NCI-H446 treated with DMSO at 0.1 percent for 48 hours (cell line): ENCODE measurements at places on chromosomes 2 and 18.

DNA sequence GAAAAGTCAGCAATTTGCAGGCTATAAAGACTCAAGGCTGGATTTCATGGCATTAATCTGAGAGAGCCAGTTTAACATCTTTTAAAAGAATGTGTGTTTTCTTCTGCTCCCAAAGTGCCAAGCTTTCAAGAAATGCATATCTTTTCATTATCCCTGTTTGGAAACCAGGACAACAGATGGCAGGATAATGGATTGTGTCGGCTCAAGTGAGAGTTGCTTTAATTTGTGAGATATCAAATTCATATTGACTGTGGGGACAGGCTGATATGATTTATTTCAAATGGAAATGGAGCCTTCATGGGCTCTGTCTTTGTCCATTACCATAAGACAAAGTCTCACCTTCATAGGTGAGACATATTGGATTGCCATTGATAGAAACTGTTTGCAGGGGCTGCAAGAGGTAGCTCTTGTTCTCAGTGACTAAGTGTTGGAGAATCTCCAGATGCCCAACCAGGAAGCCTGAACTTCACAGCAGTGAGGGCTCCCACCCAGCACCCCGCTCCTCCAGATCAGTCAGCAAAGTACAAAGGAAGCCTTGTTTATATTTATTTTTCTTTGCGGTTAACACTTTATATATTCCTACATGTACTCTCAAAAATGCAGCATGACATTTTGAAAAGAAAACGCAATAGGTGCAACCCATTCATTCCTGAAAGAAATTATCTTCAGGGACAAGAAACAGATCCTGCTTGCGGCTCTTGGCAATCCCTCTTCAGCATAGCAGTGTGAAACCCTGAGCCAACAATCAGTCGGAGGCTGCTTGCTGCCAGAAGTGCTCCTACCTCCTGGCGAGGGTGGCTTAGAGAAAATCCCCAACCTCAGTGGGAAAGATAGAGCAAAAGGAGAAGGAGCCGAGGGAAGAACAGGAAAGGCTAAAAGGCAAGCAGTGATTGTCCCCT, 65.8 kb upstream of the ATL2 start:
- peak; percentile 68 for DNase-seq

DNA sequence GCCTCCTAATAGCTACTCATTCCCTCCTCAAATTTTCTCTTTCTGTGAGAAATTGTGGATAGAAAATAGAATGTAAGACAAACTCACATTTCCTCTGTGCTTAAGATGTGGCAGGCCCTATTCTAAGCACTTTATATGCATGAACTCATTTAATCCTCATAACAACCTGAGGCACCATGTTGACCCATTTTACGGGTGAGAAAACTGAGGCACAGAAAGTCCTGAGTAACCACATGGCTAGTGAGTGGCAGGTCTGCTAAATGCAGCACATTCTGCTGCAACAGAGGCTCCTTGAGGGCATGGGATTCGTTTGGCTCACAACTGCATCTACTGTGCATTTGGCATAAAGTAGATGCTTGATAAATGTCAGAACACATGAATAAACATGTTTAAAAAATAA, 22.7 kb upstream of the RNF149 start:
- DNase-seq = no peak

DNA sequence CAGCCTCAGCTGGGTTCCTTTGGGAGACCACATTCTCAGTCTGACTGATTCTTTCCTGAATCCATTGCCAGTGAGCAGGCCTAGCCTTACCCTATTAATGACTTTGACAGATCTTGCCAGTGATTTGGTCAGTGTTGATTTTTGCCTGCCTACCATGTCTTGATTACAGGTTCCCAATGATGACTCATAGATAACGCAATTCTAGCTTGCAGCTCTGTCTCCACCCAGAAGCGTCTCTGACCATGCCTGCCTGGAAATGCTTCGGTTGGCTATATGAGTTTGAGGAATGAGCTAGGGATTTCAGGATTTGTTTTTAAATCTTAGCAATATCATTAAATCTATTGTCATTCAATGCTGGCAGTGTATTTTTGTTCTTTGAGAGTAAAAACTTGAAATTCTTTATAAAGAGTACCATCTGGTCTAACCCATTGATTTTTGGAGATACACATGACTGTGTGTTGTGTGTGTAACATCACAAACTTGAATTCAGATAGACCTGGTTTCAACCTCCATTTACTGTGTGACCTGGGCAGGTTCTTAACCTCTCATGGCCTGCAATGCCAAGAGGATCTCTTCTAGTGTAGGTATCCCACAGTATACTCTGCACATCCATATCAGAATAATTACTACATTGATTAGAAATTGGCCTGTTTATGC, 57.0 kb downstream of the CCDC150 start:
- DNase-seq = no peak

DNA sequence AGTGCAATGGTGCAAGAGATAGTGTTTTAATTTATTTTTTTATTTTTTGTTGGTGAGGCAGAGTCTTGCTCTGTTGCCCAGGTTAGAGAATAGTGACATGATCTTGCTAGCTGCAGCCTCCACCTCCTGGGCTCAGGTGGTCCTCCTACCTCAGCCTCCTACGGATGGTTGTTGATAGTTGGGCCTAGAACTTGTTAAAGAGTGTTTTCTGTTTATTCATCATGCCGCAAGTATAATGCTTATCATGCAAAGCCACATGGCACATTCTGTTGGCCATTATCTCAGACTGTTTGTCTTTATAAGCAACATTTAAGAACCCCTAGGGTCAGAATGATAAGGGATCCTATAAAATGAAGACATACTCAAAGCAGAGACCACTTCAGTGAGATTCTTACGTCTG, 1.7 kb downstream of the UGGT1 start:
- no peak for DNase-seq

- DNase-seq = no peak
Measured at GRCh38 chr18:25125680-25126079, 226.3 kb downstream of the ZNF521 start.

DNA sequence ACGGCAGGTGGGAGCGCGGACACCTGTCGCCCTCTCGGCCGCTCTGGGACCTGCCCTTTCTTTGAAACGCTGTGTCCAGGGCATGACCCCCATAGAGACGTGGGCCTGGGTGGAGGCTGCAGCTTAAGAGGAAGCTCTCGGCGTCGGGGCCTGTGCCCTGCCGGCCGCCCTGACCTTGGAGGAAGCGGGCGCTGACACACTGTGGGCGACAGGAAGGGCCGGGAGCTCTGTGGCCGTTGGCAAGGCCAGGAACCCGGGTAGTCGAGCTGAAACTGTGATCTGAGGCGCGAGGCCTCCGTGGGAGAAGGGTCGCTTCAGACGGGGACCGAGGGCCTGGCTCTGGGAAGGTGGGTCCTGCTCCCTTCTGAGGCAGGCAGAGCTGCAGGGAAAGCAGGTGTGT, 28.2 kb downstream of the KCNG2 start:
- no peak for DNase-seq

DNA sequence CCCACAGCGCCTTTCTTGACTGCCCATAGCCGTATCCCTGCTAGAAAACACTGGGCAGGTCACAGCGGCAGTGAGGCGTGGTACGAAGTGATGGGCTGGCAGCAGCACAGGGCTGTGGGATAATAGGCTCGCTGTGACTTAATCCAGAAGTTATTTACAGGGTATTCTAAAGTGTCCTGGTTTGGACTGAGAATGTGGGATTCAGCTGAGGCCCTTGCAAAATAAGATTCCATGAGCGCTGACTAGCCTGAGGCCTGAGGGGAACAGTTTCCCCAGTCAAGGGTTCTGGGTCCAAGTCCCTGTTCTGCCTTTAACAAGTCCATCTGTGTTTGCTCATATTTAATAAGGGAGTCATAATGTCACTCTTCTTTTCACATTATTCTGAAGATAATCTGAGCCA, 34.6 kb downstream of the SETBP1 start:
- DNase-seq = peak; percentile 46

- no peak for DNase-seq
Measured at GRCh38 chr18:10047237-10047636, 133.4 kb downstream of the VAPA start.

DNA sequence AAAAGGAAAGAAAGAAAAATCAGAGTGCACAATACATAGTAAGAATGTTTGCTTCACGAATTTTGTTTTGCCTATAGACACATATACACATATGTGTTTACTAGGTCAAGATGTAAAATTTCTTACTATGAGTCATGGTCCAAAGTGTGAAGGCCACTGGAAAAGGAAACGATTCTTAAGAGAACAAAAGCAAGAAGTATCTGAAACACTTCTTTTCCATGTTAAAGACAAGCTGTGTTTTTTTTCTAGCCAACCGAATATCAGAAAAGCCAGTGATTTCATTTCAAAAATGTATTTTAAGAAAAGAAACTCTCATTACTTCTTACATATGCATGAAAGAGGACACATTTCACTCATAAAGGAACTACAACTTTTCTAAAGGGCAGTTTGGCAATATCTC, 24.9 kb downstream of the PECR start:
- no peak for DNase-seq
